ENCODE measurements at places on chromosomes 7 and 10.

- DNase-seq = no peak
Measured at GRCh38 chr7:2244404-2244995, 2.5 kb downstream of the NUDT1 start.

GRCh38 chr10:123117644-123118417 is 17.9 kb upstream of the HMX3 start:
- DNase-seq = no peak

- DNase-seq = no peak
Measured at GRCh38 chr10:62794306-62794705, 10.2 kb upstream of the ADO start.

- DNase-seq = no peak
Measured at GRCh38 chr7:1007901-1008300, 24.9 kb downstream of the CYP2W1 start.

DNA sequence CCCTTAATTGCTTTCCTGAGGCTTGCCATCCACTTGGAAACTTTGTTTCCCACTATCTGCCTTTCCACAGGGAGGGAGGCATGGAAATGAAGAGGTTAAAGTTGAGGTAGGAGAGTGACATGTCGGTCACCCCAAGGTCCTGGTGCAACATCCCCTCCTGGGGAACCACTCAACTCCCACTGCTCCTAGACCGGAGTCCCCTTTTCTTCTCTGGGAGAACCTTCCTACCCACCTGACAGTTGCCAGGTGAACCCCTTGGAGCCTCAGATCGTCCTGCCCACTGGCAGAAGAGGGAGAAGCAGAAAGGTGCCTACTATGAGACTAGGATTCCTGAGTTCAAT is 21.7 kb downstream of the IMPDH1 start:
- no peak for DNase-seq

- no peak for DNase-seq
Measured at GRCh38 chr10:44895280-44895679, 15.9 kb upstream of the TMEM72 start.

- DNase-seq = peak; percentile 73
Measured at GRCh38 chr7:106041140-106041717, 70.9 kb downstream of the SYPL1 start.

- DNase-seq = no peak
Measured at GRCh38 chr10:79941585-79942210, 7.2 kb downstream of the SFTPD start.

GRCh38 chr7:148391591-148391990 is 199.0 kb upstream of the C7orf33 start:
- DNase-seq = no peak

DNA sequence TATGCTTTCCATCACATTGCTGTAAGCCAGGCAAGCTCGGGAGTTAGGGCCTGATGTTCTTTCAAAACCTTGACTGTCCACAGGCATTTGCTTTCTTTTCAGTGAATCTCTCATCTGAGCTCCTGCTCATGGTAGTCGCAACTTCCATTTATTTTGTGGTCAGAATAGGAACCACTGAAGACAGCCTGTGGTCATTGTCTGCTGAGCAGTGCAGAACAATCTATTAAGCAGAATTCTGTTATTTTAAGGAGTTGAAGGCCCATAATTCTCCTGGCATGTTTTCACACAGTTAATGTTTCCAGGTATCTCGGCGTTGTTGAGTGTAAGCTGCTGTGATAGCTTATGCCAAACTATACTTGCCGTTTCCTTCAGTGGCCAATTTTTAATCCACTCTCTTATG is 491.1 kb upstream of the AKR1E2 start:
- DNase-seq = no peak

DNA sequence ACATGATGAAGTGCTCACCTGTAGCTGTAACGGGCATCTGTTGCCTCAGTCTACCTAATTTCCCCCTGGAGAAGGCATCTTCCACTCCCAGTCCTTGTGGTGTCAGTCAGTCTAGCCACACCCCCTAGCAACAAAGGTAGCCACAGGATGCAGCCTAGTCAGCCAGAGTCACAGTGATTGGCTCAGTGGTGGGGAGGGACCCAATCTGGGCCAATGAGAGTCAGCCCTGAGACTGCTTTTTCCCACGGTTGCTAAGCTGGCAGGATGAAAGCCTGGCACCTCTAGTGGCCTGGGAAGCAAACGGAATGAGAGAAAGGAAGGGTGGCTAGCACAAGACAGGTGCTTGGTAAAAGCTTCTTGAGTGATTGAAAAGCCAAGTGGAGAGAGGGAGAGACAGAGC is 118.6 kb downstream of the SH3PXD2A start:
- DNase-seq = peak; percentile 67

GRCh38 chr10:126568809-126569385 is 101.6 kb downstream of the C10orf90 start:
- no peak for DNase-seq

GRCh38 chr7:72753781-72754180 is 74.2 kb downstream of the TYW1B start:
- DNase-seq = no peak

DNA sequence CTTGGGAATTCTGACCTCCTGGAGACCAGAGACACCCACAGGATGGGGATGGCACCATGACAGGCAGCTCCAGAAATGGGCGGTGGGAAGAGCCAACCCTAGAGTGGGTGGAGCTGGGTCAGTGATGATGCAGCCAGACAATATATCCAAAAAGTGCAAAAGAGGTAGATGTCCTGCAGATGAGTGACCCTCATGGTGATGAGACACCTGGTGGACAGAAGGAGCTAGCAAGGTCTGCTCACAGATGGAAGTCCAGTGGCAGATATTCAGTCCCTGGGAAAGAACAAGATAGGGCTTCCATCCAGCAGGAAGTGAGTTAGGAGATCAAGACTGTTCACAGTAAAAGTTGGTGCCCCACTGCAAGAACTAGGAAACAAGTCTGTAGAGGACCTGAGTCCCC is 19.2 kb upstream of the GRB10 start:
- peak; percentile 8 for DNase-seq

DNA sequence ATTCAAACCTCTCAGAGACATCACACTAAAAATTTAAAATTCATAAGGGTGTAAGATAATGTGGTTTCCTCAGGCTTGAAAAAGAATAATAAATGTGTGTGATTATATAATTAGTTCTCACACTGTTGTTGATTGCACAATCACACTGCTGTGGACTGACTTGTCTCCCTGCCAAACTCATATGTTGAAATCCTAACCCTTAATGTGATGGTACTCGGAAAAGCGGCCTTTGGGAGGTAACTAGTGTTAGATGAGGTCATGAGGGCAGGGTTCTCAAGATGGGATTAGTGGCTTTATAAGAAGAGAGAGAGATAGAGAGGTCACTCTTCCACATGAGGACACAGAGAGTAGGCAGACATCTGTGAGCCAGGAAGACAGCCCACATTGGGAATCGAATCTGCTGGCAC is 128.5 kb upstream of the COL1A2 start:
- DNase-seq = no peak

- no peak for DNase-seq
Measured at GRCh38 chr10:58019863-58020537, 247.7 kb downstream of the IPMK start.

GRCh38 chr10:92087750-92088395 is 164.3 kb downstream of the BTAF1 start:
- peak; percentile 88 for DNase-seq

GRCh38 chr7:76201732-76202665 is at the start of gene SRRM3:
TSS of gene SRRM3 (plus strand) at chr7:76201896. CDS start at chr7:76235067, 33,171 bp downstream.
- peak; percentile 78 for DNase-seq

DNA sequence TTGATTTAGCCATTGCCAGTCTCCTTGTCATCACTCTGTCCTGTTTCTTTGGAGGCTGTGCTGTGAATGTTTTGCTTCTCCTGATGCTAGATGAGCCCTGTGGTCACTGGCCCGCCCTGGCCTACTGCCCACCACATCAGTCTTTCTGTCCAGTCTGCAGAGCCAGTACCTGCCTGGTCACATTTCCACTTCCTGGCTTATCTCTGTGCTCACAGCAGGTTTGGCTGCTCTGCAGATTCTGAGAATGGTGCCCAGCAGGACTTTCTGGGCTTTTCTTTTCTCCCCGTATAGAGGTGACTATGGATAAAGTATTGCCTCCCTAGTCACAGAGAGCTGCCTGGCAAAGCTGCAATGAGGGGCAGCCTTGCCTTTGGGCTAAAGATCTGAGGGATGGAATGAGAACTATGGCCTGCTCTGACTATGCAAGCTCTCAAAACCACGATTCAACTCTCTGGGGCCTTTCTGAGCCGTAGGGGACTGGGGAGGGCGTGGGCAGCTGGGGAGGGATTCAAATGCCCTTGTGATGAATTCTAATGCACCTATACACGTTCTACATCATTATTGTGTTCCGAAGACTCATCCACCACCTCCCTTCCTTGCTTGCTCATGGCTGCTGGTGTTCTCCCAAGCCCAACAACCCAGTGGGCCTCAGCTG is 410.4 kb upstream of the NPVF start:
- DNase-seq = no peak

DNA sequence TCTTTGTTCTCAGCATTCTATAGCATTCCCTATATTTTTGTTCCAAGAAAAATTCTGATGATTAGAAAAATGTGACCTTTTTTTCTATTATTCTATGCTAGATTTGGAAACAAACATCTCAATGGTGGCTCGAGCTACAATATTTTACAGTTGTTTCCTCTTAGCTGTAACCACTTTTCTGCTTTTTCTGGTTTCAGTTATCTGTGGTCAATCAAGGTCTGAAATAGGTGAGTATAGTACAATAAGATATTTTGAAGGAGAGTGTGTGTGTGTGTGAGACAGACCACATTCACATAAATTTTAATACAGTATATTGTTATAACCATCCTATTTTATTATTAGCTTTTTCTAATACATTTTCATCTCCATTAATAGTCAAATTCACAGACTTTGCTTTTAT is 564.5 kb upstream of the GHITM start:
- DNase-seq = no peak

DNA sequence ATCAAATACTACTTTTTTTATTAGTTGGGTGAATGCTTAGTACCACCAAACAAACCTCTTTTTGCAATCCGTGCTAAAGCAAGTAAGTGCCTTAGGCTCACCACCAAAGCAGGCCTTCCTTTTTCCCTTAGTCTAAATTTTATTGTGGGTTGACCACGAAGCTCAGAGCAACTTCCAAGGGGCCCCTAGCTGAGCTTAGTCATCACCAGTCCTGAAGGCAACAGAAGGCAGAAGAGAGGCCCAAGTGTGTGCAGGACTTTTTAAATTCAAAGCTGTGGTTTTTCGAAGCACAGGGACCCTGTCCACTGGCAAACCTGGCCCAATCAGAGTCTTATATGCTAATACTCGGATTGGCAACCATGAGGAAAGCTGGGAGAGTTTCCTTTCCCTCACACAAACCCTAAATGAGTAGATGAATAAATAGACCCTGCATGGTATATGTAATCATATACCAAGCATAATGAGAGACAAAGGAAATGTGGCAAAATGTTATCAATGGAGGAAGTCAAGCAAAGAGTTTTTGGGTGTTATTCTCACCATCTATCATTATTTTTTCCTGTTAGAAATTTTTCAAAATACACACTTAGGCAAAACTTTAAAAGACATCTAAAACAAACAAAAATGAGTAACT is 453.2 kb upstream of the GALNT17 start:
- DNase-seq = peak; percentile 70

DNA sequence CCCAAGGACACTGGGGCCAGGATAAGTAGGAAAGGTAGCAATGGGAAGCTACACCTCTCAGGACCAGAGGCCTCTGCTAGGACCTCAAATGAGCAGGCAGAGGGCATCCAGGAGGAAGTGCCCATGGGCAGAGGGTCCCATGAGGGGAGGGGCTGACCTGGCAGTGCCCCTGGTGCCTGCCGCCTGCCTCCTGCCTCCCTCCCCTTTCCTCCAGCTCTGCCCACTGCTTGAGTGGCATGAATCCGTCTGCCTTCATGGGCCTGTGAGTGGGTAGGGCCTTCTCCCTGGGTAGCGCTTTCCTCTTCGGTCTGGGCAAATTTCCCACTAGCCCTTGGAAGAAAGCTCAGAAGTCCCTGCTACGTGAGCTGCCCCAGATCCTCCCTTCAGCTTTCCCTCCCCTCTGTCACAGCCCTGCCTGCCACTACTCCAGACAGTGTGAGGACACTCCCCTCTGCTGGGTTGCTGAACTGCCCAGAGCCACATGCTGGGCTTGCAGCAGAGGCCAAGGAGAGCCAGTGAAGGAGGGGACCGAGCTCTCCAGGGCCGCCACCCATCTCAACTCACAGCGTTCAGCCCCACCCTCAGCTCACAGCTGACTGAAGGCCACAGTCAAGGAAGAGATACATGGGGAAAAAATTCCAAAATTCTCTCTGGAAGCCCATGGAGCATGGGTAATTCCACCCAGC is 141.4 kb downstream of the ARHGAP22 start:
- no peak for DNase-seq

- peak; percentile 94 for DNase-seq
Measured at GRCh38 chr10:14185316-14186045, 145.2 kb downstream of the FRMD4A start.

DNA sequence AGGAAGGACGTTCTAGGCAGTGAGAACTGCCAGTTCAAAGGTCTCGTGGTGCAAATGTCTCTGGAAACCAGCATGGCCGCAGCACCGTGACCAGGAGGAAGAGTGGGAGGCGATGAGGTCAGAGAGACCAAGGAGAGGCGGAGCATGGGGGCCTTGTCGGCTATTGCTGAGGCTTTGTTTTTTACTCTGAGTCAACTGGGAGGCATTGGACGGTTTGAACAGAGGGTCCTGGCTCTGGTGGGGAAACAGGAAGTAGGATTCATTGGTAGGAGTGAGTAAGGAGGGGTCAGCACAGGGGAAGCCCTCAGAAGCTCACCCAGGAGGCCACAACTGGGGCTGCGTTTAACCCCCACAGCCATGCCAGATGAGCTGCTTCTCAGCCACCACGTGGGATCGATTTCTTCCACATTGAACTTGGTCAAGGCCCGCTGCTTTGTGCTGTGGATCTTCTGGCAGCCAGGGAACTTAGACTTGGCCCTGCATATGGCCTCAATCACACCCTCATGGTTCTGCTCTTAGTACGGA is 22.2 kb upstream of the SH2B2 start:
- DNase-seq = peak; percentile 61

GRCh38 chr7:19293431-19293830 is 148.2 kb upstream of the FERD3L start:
- no peak for DNase-seq

GRCh38 chr7:17523813-17524739 is 225.6 kb downstream of the AHR start:
- peak; percentile 68 for DNase-seq

DNA sequence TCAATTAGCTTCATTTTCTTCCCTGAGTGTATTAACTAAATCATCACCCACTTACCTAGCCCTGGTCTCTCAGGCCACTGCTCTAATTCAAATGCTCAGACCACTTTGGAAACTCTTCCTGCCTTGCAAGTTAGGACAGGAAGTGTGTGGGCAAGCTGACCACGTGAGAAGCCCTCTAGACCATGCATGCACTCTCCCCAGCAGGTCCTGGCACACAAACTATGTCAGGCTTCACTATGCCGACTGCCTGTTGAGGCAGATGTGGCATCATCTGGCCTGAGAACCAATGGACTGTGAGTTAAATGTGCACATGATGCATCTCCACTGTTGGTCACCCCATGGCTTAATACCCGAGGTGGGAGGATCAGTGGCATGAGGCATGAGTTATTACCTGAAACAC is 439.6 kb downstream of the GRID1 start:
- DNase-seq = no peak

Measured in ELR (cell line).